Skeletal muscle tissue (tissue), 5 donors: ENCODE measurements at places on chromosomes 3 and 15. TPM values are rescaled to one million over a fixed set of nuclear protein-coding genes. Genes with fewer than 3 reads are reported as not detected.

Gene LMAN1L
- total RNA-seq, result not detected

Gene PAK6
- 1.0 TPM for total RNA-seq

Gene ATG7
- total RNA-seq, result 48.0 TPM

Gene IL5RA
- not detected for total RNA-seq

Gene ENTPD3
- total RNA-seq, result 1.6 TPM

Gene ZBBX
- not detected for total RNA-seq

Gene FANCD2
- 11.5 TPM for total RNA-seq
